ENCODE measurements at places on chromosomes 12 and 14.

DNA sequence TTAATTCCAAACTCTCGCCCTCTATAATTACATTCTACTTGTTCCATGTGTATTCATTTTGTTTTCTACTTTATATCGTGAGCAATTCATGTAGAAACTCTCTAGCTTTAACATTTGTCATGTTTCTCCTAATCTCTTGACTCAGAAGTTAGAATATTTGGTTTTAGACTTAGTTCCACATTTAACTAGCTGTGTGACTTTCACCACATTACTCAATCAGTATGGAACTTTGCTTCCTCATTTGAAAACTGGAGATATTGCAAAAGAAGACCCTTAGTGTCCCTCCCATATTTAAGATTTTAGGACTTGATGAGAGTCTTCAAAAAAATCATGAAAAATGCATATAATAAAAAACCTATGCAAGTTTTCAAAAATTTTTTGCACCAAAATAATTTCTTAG lies 447.5 kb downstream of the GXYLT1 start:
- DNase-seq, result no peak

DNA sequence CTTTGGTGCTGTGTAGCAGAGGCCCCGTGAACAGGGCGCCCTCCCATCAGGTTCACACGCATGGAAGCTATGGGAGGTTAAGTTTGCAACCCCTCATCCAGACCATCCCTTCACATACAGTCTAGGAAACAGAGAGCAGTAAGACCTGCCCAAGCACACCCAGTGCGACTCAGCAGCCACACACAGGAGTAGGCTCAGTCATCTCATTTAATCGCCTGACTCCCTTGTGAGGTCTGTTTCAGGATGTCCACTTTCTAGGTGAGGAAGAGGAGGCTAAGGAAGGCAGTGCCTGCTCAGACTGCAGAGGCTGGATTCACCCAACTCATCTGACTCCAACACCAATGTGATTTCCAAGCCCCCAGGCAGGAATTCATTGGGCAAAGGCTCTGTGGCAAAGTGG lies 11.9 kb downstream of the BDKRB1 start:
- DNase-seq, result no peak

- DNase-seq, result no peak
Observed at GRCh38 chr12:1632702-1633101, 3.7 kb downstream of the WNT5B start.

DNA sequence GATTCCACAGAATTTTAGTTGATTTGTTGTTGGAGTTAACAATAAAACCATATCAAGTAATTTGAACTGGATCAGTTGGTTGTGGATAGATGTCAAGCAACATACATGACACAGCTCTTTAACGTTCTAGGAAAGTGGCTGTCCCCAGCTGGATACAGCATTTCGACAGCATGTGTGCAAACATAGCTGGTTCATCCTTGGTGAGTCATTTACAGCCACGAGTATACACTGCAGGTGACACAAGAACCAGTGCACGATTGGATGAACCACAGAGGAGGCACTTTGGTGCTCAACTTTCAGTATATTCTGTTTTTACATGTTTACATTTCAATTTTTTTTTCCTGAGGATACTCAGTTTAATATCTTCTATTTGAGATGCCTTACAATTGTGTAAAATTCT lies 242.4 kb downstream of the TMEM117 start:
- DNase-seq, result no peak

- DNase-seq, result no peak
Observed at GRCh38 chr12:13094367-13094766, 9.1 kb downstream of the GSG1 start.

GRCh38 chr14:60356906-60357550 lies 108.0 kb downstream of the PPM1A start:
- DNase-seq, result no peak

DNA sequence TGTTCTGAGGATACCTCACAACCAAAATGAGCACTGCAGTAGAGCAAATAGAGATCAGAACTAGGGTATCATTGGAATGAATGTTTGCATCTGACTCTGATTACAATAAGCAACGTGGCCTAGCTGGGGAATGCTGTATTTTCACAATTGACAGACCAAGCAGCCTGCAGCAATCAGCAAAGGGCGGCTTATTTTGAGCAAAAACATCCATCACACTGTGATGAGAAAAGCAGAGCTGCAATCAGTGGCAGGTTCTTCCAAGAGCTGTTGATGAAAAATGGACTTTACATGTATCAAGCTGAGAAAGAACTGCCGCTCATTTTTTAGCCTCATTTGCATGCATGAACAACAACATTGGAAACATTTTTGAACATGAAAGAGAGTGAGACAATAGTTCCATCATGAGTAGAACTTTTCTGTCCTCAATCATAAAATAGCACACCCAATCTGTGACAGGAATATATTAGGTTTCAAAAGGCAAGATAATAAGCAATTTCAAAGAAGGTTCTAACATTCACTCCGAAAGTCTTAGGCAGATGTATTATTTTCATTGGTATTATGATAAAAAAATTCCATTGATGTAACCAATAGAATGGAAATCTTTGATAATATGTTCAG lies 249.7 kb upstream of the FBXO33 start:
- DNase-seq, result no peak

DNA sequence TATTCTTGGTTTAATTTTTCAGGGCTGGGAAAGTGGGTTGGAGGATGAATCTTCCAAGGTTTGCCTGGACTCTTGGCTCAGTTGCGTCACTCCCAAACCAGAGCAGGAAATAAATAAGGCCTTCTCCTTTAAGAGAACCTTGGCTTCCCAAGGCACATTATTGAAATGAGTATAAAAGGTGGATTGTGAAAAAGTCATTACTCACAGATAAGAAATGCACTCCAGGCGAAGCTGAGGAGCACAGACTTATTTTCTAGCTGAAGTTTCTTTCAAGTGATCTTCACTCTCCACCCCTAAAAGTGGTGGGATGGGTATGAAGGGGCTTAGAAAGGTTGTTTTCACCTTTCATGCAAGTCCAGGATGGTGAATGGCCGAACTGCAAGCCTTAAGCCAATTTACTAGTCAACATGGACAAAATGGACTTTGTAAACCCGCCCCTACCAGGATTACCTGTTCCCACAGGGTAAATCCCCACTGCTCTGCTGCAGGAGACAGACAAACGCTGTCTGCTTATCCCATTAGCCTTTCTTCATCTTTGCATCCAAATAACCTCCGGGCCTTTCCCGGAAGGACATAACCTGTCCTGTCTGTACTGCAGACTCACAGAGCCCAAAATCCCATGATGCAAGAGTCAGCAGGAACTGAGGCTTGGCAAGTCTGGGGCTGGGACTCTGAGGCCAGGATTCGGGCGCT lies 207.6 kb downstream of the BCL11B start:
- DNase-seq, result no peak
